Stimulated activated CD8-positive, alpha-beta memory T cell treated with anti-CD3 and anti-CD28 coated beads, Interleukin-7, amount 100 ng/mL, for 24 hours (primary cell): ENCODE measurements at places on chromosomes 13 and 19.

DNA sequence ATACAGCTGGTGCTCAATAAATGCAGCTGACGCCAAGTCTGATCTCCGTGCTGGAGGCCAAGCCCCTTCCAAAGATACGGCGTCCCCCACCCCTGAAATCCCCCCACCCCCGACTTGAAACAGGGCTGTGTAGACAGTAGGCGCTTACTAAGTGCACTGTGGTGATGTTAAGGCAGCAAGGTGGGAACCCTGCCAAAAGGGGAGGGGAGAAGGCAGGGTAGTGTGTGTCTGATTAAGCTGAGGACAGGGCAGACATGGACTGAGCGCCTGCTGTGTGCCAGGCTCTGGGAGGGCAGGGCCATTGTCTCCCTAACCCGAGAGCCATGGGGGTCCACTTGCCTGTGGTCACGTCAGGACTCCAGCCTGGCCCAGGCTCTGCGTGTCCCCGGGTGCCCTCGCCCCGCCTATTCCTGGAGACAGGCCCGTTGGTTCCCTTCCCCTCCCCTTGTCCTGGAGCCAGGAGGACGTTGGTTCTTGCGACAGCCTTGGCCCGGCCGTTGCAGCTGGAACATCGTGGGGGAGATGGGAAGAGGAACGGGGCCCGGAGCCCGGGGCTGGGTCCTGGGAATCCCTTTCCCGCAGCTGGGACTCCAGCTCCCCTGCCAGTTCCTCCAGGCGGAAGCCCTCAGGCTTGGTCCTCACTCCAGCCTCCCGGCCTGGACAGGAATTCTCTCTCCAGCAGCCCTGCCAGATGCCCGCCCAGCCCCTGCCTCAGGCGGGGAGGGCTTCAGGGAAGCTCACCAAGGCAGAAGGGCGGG is 1.7 kb upstream of the ELANE start:
- DNase-seq = no peak

GRCh38 chr13:24050292-24050711 is 110.2 kb upstream of the SPATA13 start:
- DNase-seq = no peak

GRCh38 chr13:113446488-113446854 is 6.8 kb downstream of the ADPRHL1 start:
- DNase-seq = no peak

DNA sequence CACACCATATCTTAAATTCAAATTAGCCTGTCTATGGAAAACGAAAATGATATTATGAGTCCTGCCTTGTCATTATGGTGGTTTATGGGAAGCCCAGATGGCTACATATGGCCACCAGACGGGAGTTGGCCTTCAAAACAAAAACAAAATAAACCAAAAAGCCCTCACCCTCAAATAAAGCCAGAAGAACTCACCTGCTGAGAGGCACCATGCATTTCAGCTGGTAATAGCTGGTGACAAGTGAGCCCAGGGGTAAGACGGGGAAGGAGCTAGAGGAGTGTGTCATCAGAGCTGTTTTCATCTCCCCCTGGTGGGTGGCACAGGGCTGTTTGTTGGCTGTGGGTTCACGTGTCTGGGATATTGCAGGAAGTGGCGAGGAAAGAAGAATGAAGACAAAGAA is 152.9 kb downstream of the EFNB2 start:
- no peak for DNase-seq

DNA sequence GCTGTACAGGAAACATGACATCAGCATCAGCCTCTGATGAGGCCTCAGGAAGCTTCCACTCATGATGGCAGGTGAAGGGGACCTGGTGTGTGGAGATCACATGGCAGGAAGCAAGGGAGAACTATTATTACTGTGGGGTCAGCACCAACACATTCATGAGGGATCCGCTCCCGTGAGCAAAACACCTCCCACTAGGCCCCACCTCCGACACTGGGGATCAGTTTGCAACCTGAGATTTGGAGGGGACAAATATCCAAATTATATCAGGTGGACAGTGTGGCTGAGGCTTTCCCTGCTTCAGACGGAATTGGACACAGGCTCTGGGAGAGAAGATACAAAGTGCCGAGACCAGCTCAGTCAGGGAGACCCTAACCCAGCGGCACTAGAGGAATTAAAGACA is 5.7 kb upstream of the ZNF792 start:
- DNase-seq = no peak

DNA sequence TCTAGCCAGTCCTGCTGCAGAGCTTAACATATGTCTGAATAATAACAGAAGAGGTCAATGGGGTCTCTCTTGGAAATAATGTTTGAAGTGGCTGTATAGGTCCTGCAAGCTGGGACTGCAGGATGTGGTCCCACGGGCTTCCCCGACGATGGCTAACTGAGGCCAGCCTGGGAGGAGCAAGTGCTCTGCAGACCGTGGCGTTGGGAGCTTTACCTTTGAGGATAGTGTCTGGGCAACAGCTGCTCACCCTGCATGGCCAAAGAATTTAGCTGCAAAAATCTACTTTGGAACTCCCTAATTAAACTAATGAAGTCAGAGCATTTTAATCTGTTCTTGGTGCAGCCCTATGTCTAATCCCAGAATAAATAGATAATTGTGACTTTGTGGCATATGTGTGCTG is 18.2 kb upstream of the AMER2 start:
- no peak for DNase-seq

GRCh38 chr19:33998739-33999345 is 173.5 kb upstream of the LSM14A start:
- DNase-seq = no peak

- no peak for DNase-seq
These were observed 721.0 kb downstream of the PCDH9 start for GRCh38 chr13:66509175-66509574.

DNA sequence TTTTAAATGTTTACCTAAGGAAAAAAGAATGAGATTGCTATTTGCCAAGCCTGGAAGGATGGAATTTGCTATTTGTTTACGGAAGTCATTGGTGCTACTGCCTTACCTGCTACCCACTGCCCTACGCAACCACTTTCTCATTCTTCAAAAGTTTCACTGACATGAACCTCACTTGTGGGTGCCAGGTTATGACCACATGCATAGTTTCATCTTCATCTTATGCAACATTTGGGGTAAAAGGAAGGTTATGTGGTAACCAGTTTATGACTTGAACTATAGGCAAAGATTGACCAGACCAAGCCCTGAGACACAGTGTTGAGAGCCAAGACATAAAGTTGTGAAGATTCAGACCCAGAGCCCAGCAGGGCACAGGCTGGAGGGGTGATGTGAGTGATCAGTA is 142.5 kb downstream of the LACC1 start:
- DNase-seq = no peak

- no peak for DNase-seq
These were observed 17.8 kb downstream of the KCTD12 start for GRCh38 chr13:76868371-76868770.

DNA sequence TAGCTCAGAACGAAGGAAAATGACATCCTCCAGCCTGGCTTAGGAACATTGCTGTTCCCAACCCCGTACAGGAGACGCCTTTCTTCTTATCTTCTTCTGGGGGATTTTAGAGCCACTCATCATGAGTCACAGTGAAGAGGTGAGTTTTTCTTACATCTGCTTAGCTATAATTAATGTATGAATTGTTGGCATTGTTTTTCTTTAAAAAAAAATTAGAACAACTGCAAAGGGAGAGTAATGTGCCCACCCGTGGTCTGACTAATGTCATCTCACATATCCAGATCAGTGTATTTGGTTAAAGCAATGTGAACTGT is 310.6 kb upstream of the TSHZ3 start:
- DNase-seq = no peak

DNA sequence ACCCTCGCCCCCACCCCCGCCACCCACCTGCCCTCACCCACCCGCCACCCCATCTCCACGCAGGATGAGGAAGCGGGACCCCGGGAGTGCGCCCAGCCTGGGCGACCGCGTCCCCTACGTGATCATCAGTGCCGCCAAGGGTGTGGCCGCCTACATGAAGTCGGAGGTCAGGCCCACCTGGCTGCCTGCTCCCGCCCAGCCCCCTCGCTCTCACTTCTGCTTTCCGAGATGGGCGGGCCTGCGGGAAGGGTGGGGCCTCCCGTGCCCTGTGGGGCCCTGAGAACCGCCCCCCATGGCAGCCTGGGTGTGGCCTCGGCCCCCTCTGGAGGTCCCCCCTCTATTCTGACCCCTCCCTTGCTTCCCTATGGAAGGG is 3.1 kb upstream of the SPIB start:
- no peak for DNase-seq

- DNase-seq = no peak
These were observed 347.9 kb downstream of the EFNB2 start for GRCh38 chr13:106187501-106188095.

GRCh38 chr13:46492946-46493345 is 60.0 kb upstream of the LRCH1 start:
- DNase-seq = no peak

GRCh38 chr19:42601811-42602443 is 7.2 kb upstream of the CEACAM8 start:
- DNase-seq = peak; percentile 5

- no peak for DNase-seq
These were observed 99.2 kb upstream of the KLF5 start for GRCh38 chr13:72959643-72960042.

DNA sequence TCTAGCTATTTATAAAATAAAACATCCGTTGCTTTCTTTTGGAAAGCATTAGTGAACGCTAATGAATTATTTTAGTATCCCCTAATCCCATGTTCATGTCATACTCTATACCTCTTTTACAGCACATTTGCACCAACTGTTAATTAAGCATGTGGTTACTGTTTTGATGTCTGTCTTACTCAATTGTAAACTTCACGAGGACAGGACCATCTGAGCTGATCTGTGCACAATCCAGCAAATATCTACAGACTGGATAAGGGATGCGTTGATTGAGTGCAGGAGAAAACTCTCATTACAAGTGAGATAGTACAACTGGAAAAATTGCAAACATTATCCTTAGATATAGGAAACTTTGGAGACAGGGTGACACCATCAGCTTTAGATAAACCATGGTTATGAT is 201.1 kb downstream of the PCDH20 start:
- no peak for DNase-seq

DNA sequence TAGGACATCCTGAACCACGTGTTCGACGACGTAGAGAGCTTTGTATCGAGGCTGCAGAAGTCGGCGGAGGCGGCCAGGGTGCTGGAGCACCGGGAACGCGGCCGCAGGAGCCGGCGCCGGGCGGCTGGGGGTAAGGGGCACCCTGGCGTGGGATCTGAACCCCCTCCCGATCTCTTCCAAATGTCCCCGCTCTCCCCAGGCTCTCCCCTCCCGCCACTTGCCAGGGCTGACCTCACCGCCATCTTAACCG is 6.0 kb downstream of the EPS8L1 start:
- DNase-seq = no peak

DNA sequence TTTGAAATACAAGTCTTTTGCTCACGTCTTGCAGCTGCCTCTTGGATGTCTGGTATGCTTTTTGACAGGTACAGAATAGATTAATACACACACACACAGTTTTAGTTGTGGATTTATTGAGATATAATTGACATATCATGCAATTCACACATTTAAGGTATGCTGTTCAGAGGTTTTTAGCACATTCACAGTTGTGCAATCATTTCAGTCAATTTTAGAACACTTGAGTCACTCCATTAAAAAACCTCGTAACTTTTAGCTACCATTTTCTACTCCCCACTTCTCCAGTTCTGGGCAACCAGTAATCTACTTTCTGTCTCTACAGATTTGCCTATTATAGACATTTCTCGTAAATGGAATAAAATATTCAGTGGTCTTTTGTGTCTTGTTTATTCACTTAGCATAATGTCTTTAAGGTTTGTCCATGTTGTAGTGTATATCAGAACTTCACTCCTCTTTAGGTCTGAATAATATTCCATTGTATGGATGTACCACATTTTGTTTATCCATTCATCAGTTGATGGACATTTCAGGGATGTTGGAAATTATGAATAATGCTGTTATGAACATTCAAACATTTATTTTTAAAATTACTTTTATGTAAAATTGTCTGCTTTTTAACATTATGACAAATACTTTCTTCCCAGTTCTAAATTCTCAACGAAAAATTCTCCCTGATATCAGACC is 2.5 kb upstream of the ZMYM2 start:
- DNase-seq = no peak

DNA sequence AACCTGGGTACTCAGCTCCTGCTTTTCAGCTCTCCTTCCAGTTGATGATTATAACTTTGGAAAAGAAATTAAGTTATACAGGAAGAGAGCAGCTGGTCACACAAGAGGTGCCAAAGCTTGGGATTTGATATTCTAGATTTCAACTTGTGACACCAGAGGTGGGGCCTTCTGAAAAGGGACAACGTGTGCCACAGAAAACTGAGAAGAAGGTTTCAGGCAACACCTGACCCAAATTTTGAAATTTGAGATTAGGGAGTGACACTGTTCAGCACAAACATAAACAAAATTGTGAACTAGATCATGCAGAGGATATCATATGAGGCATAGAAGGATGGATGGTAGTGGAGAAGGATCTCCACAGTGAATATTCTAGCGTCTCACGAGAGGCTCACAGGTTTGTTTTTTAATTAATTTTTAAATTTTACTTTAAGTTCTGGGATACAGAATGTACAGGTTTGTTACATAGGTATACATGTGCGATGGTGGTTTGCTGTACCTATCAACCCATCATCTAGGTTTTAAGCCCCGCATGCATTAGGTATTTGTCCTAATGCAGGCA is 379.7 kb downstream of the ENOX1 start:
- no peak for DNase-seq

DNA sequence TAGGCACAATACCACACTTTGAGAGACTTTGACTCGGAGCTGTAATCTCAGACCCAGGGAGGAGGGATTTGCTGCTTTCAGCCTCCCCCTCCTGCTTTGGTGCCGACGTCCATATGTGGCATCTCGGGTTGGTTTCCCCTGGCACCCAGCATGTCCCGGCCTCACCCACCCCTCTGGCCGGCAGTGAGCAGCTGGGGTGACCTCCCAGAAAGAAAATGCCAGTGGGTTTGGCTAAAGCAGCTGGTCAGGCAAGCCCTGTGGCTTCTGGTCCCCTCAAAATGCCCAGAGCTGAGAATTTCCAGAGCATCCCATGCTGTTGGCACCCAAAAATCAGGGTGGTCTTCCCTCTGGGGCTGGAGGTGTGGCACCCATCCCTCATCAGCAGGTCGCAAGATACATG is 34.1 kb downstream of the INSR start:
- DNase-seq = no peak

GRCh38 chr13:100789968-100790367 is 115.4 kb upstream of the TMTC4 start:
- DNase-seq = no peak

GRCh38 chr13:48492096-48492440 is 40.8 kb downstream of the RCBTB2 start:
- DNase-seq = no peak

- no peak for DNase-seq
These were observed 13.3 kb downstream of the ZNF699 start for GRCh38 chr19:9296336-9296735.

- no peak for DNase-seq
These were observed 91.3 kb downstream of the KCNRG start for GRCh38 chr13:50106559-50106958.

- DNase-seq = no peak
These were observed 48.7 kb downstream of the CCNE1 start for GRCh38 chr19:29860492-29860891.

- no peak for DNase-seq
These were observed 4.5 kb downstream of the GPR108 start for GRCh38 chr19:6732803-6733337.
